ENCODE measurements at places on chromosomes 6 and 20.

DNA sequence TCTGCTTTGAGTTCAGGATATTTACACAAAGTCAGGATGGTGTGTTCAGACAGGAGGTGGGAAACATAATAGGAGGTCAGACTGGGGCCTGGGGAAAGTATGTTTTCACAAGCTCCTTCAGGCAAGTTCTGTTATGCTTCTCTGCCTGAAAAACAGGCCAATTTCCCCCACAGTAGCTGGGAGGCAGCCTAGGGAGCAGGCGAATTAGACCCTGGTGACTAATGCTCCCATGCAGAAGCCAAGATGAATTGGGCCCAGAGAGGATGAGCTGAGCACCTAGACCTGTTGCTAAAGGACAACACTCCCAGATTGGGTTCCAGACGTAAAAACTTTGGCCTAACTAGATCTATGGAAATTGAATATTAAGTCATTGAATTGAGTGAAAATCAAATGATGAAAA, 142.2 kb upstream of the MAP3K7 start:
- no peak for DNase-seq

GRCh38 chr6:169858935-169859351, 107.5 kb downstream of the ERMARD start:
- no peak for DNase-seq

DNA sequence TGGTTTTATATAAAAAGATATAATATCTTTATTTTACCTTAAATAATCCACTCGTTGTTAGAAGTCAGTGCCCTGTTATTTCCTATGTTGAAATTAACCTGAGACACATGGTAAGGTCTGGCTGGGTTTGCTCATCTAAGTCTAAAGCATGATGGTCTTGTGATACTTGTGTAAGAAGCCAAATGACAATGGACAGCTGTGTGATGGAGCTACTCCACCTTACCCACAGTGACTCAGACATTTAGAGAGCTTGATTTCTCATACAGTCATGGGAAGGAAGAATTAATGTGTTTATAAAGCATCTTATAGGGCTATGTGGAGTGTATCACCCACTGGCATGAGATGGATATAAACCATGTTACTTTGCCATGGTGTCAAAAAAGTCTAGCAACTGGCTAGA, 11.7 kb downstream of the CTCFL start:
- DNase-seq, result no peak

- no peak for DNase-seq
Measured at GRCh38 chr6:134128146-134128545, 75.7 kb upstream of the SLC2A12 start.

DNA sequence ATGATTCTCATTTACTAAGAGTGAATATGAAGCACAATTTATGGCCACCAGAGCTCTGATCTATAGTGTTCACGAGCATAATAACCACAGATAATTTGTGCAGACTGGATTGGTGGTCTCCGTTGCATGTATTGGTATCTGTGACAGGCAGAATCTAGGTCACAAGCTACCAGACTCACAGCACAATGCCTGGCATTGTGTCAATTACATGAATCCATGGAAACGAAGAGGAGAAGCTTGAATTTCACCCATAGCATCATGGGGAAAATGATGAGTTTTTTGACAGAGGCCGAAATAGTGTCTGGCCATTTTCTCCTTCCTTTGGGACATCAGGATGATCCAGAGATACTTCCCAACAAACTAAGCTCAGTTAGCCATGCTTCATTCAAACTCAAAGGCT, 52.3 kb upstream of the TMEM170B start:
- no peak for DNase-seq

All from NCI-H226 (cell line).